ENCODE measurements at places on chromosomes 2 and 18.

DNA sequence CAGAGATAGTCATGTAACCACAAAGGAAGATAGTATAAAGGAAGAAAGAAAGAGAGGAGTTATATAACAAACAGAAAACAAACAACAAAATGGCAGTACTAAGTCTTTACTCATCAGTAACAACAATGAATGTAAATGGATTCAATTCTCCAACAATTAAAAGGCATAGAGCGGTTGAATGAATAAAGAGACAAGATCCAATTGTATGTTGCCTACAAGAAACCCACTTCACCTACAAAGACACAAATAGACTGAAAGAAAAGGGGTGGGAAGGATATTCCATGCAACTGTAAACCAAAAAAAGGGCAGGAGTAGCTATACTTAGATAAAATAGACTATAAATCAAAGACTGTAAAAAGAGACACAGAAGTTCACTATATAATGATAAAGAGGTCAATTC, 157.3 kb upstream of the CREB1 start:
- no peak for DNase-seq

- peak; percentile 7 for DNase-seq
Observed at GRCh38 chr2:154527962-154528361, 170.5 kb upstream of the KCNJ3 start.

- DNase-seq: no peak
Observed at GRCh38 chr2:60519231-60519863, 34.1 kb downstream of the BCL11A start.

DNA sequence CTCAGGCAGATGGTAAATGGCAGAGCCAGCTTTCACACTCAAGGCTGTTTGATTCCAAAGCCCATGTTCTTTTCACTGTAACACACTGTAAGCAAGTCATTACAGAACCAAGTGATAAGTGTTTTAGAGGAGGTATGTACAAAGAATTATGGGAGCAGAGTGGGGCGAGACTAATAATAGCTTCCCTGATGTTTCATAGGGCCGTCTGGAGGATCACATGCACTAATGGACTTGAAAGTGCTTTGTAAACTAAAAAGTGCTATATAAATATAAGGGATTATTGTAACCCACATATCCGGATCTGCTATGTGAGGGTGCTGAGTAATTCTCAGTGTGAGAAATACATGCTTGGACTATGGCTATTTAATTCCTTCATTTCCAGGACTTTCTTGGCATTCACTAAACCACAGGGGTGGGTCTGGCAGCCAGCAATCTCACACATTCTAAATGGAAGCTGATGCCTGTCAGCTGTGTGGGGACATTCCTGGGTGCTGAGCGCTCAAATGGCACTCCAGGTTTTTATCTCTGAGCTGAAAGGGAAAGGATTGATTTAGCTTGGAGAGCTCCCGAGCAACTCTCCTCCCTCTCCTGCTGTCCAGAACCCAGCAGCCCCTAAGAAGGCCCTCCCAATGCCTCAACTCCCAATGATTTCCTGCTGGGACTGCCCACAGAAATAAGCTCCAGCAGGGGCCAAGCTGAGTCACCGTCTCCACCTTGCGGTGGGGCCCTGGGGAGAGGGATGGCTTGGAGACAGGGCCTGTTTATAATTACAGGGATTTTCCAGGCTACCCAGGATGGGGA, 222.8 kb downstream of the SOX11 start:
- DNase-seq: peak; percentile 69

- no peak for DNase-seq
Observed at GRCh38 chr2:22822835-22823234, 562.1 kb upstream of the KLHL29 start.

DNA sequence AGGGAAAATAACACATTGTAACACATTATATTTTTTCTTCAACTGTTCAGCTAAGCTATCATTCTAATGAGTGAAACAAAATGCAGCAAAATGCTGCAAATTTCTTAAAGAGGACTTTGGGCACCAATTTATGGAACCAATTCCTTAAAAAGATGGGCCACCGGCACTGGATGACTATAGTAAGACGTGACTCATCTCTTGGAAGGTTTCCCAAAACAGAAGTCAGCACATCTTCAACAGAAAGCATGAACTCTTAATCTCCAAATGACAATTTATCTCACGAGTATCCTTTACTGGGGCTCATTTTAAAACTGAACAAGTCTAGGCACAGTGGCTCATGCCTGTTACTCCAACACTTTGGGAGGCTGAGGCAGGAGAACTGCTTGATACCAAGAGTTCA, 213.4 kb downstream of the CDH20 start:
- DNase-seq: no peak
